IPS DF 6.9 (cell line): ENCODE measurements at places on chromosomes 6 and 20.

DNA sequence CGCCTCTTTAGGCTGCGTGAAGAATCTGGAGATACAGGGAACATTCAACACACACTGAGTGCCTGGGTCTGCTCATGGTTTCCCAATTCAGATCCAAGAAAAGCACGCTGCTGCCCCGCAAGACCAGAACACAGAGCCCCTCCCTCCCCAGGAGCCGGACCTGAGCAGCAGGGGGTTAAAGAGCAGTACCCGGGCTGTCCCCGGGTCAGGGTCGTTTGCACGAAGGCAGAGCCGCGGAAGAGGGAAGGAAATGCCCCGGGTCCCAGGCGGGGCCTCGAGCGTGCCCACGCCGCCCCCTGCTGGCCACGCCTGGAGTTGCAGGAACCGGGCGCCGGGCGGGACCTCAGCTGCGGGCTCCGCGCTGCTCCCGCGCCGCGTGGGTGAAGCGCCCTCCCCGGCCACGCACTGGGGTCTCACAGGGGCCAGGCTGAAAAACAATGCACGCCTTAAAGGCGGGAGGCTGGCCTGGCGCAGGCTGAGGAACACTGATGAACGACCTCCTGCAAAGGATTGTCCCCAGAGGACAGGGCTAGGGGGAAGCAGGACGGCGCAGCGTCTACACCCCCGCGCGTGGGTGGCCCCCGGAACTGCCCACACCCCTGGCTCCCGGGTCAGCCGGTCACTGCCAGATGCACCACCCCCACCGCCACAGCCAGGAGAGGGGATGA is 48.9 kb downstream of the ANKRD60 start:
- no peak for DNase-seq

GRCh38 chr20:5327356-5327755 is 10.6 kb upstream of the PROKR2 start:
- DNase-seq, result no peak

- DNase-seq, result no peak
These were observed at the start of gene KCNQ2 for GRCh38 chr20:63471981-63472831. TSS of gene KCNQ2 (minus strand) at chr20:63472655. CDS start at chr20:63472463, 192 bp downstream.

- DNase-seq, result no peak
These were observed 14.0 kb downstream of the SMLR1 start for GRCh38 chr6:130841128-130841728.

- no peak for DNase-seq
These were observed 83.9 kb downstream of the GRIK2 start for GRCh38 chr6:101477436-101477835.

- no peak for DNase-seq
These were observed 82.4 kb upstream of the TAB2 start for GRCh38 chr6:149235130-149235561.

GRCh38 chr6:37860226-37860839 is 40.8 kb downstream of the ZFAND3 start:
- no peak for DNase-seq

- DNase-seq, result no peak
These were observed 18.4 kb upstream of the RPN2 start for GRCh38 chr20:37160683-37161082.

DNA sequence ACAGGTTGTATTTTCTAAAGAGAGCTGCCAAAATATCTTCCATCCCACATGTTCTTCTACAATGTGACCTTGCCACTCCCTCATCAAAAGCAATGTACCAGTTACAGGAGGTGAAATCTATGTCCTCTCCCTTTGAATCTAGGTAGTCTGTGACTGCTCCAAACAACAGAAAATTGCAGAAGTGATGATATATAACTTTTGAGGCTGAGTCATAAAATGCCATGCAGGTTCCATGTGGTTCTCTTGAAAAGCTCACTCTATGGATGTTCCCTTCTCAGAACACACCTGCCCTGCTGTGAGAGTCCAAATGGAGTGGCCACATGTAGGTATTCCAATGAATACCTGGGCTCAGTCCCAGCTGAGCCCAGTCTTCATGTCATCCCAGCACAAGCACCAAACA is 16.9 kb upstream of the PHIP start:
- no peak for DNase-seq

DNA sequence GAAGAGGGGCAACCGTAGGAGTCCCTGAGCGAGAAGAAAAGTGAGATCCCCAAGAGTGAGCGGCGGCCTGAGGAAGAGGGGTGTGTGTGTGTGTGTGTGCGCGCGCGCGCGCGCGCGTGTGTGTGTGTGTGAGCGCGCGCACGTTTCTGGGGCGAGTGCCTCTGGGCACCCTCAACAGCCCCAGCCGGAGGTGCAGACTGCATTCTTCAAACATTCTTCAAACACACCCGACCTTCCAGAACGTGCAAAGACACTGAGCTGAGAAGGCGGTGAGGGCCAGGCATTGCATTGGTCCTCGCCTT is 76.2 kb upstream of the FOXP4 start:
- DNase-seq, result no peak

- DNase-seq, result no peak
These were observed 771 bp downstream of the ARFRP1 start for GRCh38 chr20:63706852-63707557.

GRCh38 chr6:153167061-153167891 is 36.2 kb upstream of the RGS17 start:
- no peak for DNase-seq

DNA sequence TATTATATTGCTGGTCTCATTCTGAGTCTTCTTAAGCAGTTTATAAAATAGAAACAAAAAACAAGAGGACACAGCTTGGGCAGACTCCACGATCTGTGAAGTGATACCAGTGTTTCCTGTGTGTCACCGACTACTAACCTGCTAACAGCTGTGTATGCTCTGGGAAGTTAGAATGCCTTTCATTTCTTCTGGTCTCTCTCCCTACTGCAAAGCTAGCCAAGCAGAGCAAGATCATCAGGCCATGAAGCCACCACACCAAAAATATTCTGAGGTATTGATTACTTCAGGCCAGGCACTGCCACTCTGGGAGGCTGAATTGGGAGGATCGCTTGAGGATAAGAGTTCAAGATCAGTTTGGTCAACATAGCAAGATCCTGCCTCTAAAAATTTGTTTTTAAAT is 46.9 kb upstream of the SMIM29 start:
- DNase-seq, result no peak

DNA sequence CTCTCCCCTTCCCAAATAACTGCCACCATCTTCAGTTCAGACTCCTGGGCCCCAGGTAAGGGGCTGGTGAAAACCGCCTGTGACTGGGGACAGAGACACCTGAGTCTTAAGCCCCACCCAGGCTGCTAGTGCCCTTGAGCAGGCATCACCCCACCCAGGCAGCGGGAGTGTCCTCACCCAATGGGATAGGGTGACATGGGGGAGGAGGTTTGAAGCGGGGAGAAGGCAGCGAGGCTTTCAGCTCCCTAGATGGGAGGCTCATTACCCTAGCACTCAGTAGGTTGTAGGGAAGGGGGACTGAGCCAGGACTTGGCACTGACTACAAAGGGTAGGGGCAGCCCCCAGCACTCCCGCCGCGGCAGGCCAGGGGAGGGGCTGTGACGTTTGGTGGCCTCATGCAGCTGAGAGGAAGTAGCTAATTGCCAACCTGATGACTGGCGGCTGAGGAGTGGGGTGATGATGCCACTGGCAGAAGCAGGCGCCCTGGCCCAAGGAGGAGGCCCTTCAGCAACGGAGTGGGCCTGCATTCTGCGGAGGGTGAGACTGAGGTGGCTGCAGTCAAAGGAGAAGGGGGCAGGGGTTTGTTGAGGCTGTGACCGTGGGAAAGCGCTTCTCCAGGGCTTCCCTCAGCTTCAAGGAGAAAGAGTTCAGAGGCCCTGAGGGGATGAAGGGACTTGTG is 126.9 kb downstream of the MRPL14 start:
- DNase-seq, result no peak

GRCh38 chr20:49589747-49590146 is 21.8 kb upstream of the PTGIS start:
- no peak for DNase-seq

DNA sequence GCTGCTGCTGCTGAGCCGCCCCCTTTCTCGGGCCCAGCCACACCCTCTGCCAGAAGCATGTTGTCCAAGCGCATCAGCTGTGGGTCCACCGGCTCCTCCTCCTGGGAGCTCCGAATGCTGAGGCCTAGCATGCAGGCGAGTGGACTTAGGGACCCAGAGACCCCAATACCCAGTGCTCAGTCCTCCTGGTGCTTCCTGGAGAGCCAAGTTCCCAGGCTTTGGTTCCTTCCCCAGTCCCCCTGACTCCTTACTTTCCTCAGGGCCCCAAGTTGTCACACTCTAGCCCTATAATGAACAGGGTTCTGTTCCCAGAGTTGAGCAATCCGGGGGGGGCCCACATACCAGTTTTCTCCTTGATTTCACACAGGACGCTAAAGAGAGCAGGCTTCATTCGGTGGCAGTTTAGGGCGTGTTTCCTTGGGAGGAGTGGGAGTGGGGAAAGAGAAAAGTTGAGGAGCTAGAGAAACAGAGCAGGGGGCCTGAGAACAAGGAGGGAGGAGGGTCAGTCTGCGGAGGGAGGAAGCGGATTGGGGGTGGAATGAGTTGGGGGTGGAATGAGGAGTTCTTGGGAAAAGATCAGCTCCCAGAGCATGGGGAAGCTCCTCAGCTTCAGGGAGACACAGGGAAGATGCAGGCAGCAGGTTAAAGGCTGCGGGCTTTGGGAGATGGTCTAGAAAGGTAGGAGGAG is 1.5 kb downstream of the PBX2 start:
- no peak for DNase-seq

- no peak for DNase-seq
These were observed 212.4 kb upstream of the LRFN2 start for GRCh38 chr6:40799296-40800140.

DNA sequence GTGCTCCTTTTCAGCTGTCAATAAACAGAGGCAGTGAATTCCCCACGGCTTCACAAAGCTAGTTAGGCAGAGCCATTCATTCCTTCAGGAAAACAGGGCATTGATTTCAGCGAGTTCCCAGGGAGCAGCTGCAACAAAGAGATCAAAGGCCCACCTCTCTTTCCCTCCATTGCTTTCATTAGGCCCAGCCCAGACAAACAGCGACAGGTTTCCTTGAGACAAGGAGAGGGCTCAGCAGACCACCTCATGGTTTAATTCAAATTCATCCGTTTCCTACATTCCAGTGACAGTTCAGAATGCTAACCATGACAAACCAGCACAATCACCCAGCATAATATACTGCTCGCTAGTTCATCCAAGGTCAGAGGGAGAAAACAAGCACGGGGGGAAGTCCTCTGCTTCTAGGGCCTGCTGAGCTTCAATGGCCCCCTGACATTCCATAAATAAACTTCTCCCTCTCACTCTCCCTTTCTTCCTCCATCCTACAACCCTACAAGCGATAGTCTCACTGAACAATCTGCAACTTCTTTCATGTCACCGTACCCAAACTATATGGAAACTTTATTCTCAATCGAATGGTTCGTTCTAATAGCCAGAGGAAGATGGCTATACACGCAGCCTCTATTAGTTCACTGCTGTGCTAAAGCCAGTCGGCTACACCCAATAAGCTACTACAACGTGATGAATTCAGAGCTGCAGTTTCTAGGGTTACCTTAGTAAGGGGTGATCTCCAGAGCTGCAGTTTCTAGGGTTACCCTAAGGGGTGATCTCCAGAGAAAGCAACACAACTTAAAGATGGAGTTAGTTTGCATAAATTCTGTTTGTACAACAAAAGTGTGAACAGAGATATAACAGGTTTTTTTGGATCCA is 34.7 kb downstream of the PLAGL1 start:
- peak; percentile 75 for DNase-seq

DNA sequence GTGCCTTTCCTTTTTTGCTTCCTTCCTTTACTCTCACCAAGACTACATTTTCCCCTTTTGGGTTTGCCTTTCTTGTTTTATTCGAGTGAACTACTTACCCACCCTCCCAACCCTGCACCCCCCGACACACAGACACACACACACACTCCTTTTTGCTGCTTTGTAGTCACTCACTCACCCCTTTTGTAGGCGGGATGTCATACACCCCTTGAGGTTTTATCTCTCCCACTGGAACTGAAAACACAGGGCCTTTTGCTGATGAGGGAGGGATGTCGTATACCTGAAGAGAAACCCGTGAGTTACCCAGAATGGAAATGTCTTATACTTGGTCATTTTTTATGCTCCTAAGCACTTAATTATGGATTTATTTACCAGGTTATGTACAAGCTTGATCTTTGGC is 40.3 kb downstream of the NEDD9 start:
- DNase-seq, result no peak

DNA sequence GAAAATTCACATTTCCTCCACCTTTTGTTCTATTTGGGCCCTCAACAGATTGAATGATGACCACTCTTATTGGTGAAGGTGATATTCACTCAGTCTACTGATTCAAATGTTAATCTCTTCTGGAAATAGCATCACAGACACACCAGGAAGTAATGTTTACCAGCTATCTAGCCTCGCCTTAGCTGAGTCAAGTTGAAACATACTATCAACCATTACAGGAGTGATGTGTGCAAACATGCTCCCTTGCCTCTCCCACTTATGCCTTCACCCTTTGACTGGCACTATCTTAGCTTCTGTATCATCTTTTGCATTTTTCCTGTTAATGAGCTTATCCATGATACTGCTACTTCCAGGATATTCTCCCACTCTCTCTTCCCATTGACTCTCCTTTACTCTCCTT is 191.9 kb downstream of the CENPW start:
- DNase-seq, result no peak

DNA sequence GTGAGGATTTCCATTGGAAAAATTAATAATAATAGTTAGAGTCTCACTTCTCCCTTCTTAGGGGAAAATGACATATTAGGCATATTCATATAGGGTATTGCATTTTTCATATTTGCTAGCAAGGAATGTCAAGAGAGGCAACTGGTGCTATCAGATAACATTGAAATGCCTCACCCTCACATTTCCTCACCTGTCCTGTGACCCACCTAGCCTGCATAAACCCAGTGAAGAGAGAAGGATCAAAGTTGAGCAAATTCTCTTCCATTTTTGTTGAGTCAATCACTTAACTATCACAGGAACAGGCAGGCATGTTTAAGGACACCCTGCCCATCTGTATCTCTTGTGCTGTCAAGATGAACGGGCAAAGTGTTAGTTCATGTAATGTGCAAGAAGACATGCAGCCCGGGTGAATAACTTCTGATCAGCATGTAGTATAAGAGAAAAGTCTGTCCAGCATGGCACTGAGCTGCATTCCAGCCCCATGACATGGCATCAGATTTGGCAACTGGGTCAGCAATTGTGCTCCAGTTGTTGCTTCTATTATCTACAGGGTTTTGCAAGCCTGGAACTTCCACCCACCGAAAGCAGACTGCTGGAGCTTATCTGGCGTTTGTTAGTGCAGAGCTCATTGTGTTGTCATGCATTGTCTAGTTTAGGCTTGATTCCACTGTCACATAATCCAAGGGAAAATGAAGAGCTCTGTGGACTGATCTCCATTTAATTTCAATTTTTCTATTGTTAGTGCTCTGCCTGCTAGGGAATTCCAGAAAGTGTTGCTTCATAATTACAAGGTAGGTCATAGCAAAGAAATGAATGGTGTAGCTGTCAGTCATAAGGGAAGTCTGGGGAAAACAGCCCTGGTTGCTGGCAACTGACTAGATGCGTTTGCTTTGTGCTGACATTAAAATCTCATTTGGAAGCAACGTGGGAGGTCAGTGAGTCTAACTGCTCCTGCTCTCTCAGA is 138.4 kb upstream of the TNFAIP3 start:
- DNase-seq, result no peak
